Caco-2 (cell line): ENCODE measurements at places on chromosomes 2 and 18. TPM values are rescaled to one million over a fixed set of nuclear protein-coding genes. Genes with fewer than 3 reads are reported as not detected.

CD28 gene
- 0.30 and 0.84 TPM in 2 replicates for total RNA-seq

IL36RN gene
- 0.19 TPM in 1 of 2 replicates, not detected in the other for total RNA-seq

FBLN7 gene
- 0.39 and 0.59 TPM in 2 replicates for total RNA-seq

DQX1 gene
- 0.50 and 1.4 TPM in 2 replicates for total RNA-seq

SKOR2 gene
- not detected in 2 replicates for total RNA-seq

CCBE1 gene
- 0.09 and 0.44 TPM in 2 replicates for total RNA-seq

VWA3B gene
- total RNA-seq, result not detected in 2 replicates

RTTN gene
- 12.1 and 14.6 TPM in 2 replicates for total RNA-seq

PJVK gene
- 2.1 and 2.9 TPM in 2 replicates for total RNA-seq

MOB1A gene
- 113 and 125 TPM in 2 replicates for total RNA-seq

UGT1A6 gene
- 29.2 and 33.9 TPM in 2 replicates for total RNA-seq

ASB18 gene
- total RNA-seq, result not detected in 2 replicates

RPS27A gene
- 1,305 and 1,418 TPM in 2 replicates for total RNA-seq

KCNF1 gene
- total RNA-seq, result 0.28 and 0.29 TPM in 2 replicates

CDKL4 gene
- 1.4 TPM in 1 of 2 replicates, not detected in the other for total RNA-seq

SNRNP27 gene
- 49.3 and 49.7 TPM in 2 replicates for total RNA-seq

TTN gene
- total RNA-seq, result 9.3 and 11.0 TPM in 2 replicates

RASGRP3 gene
- 9.2 and 12.2 TPM in 2 replicates for total RNA-seq

SP5 gene
- total RNA-seq, result 149 and 161 TPM in 2 replicates

RRM2 gene
- 160 and 169 TPM in 2 replicates for total RNA-seq

PNO1 gene
- total RNA-seq, result 33.3 and 37.0 TPM in 2 replicates

ERFE gene
- 1.4 and 1.6 TPM in 2 replicates for total RNA-seq

GAL3ST2 gene
- total RNA-seq, result 6.0 and 6.8 TPM in 2 replicates

INO80B gene
- 25.2 and 29.1 TPM in 2 replicates for total RNA-seq

COL4A3 gene
- total RNA-seq, result 4.2 and 4.7 TPM in 2 replicates

PLGLB1 gene
- total RNA-seq, result 1.3 TPM in 1 of 2 replicates, not detected in the other

DCDC2C gene
- total RNA-seq, result not detected in 2 replicates

CTLA4 gene
- total RNA-seq, result 0.43 TPM in 1 of 2 replicates, not detected in the other

NCOA1 gene
- total RNA-seq, result 34.7 and 37.1 TPM in 2 replicates

IL1RN gene
- total RNA-seq, result not detected in 2 replicates

VWC2L gene
- total RNA-seq, result not detected in 2 replicates

MYOM1 gene
- 0.41 and 0.49 TPM in 2 replicates for total RNA-seq

UGT1A1 gene
- 2.6 and 3.0 TPM in 2 replicates for total RNA-seq

PCBP1 gene
- 308 and 319 TPM in 2 replicates for total RNA-seq

SAG gene
- total RNA-seq, result not detected in 2 replicates

B4GALT6 gene
- total RNA-seq, result 22.4 and 28.5 TPM in 2 replicates

FAM161A gene
- 9.1 and 9.8 TPM in 2 replicates for total RNA-seq

KIF5C gene
- 1.1 and 1.5 TPM in 2 replicates for total RNA-seq

MORN2 gene
- total RNA-seq, result 4.8 and 5.5 TPM in 2 replicates

KANSL1L gene
- 5.3 and 5.7 TPM in 2 replicates for total RNA-seq

RIT2 gene
- total RNA-seq, result not detected in 2 replicates

GPR45 gene
- not detected in 2 replicates for total RNA-seq

EFR3B gene
- total RNA-seq, result 14.5 and 19.1 TPM in 2 replicates

GCG gene
- not detected in 2 replicates for total RNA-seq

LANCL1 gene
- 26.5 and 30.6 TPM in 2 replicates for total RNA-seq

AQP4 gene
- 0.27 and 0.46 TPM in 2 replicates for total RNA-seq

CCDC85A gene
- total RNA-seq, result not detected in 2 replicates

RNF144A gene
- 1.6 and 3.0 TPM in 2 replicates for total RNA-seq

UPP2 gene
- not detected in 2 replicates for total RNA-seq

NT5C1B gene
- total RNA-seq, result not detected in 2 replicates

CNNM4 gene
- 23.2 and 28.3 TPM in 2 replicates for total RNA-seq

PCARE gene
- total RNA-seq, result not detected in 2 replicates

MRPL30 gene
- 49.9 and 51.2 TPM in 2 replicates for total RNA-seq

STON1 gene
- 1.5 and 1.8 TPM in 2 replicates for total RNA-seq

PDE11A gene
- total RNA-seq, result 0.21 and 0.25 TPM in 2 replicates

SP100 gene
- total RNA-seq, result 6.3 and 7.8 TPM in 2 replicates

NOTO gene
- total RNA-seq, result 0.12 TPM in 1 of 2 replicates, not detected in the other
